Vein endothelial cell (primary cell): ENCODE measurements at places on chromosomes 3 and 15. TPM values are rescaled to one million over a fixed set of nuclear protein-coding genes. Genes with fewer than 3 reads are reported as not detected.

IL16 gene
- 0.98 and 3.2 TPM in 2 replicates for total RNA-seq

NPAP1 gene
- total RNA-seq: not detected in 2 replicates

CFAP100 gene
- not detected in 2 replicates for total RNA-seq

MINDY2 gene
- 7.5 and 13.2 TPM in 2 replicates for total RNA-seq

CCNB2 gene
- 22.5 and 35.7 TPM in 2 replicates for total RNA-seq
